ENCODE measurements at places on chromosomes 11 and 22. TPM values are rescaled to one million over a fixed set of nuclear protein-coding genes. Genes with fewer than 3 reads are reported as not detected.
A peak's percentile ranks its signal among the peaks of the same experiment; 100 is the strongest.

PRR33 gene
- 0.47 TPM for polyA plus RNA-seq

PTGDR2 gene
- 0.15 TPM for polyA plus RNA-seq

- no peak for DNase-seq
Measured at GRCh38 chr22:44261861-44262595, 50.7 kb downstream of the SHISAL1 start.

DNA sequence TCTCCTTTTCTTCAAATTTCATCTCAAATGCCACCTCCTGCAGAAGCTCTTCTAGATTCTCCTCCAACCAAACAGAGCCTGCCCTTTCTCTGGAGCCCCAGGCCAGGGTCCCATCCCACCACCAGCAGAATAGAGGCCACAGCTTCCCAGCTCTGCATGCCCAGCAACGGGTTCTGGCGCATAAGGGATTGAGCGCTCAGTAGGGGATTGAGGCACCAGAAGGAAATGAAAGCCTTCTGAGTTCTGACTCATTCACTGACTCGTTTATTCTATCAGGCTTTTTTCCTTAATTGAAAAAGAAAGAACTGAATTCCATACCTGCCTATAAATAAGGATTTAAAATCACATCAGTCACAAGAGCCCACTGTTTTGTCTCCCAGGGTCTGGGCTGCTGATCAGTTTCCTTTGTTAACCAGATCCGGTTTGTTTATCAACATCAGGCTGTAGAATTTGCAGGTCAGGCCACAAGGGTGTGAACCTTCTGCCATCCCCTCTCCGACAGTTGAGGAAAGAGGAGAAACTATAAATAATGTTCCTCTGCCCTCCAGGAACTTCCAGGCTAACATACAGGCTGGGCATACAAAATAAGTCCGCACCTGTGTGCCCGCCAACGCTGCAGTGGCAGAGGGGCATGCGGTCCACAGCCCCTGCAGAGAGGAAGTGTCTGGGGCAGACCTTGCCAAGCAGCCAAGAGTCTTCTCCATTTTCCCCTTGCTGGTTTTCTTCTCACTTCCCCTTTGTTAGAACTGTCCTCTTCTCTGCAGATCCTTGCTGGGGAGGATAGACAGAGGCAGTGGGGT lies 63.5 kb upstream of the PRDM11 start:
- DNase-seq = no peak

DNA sequence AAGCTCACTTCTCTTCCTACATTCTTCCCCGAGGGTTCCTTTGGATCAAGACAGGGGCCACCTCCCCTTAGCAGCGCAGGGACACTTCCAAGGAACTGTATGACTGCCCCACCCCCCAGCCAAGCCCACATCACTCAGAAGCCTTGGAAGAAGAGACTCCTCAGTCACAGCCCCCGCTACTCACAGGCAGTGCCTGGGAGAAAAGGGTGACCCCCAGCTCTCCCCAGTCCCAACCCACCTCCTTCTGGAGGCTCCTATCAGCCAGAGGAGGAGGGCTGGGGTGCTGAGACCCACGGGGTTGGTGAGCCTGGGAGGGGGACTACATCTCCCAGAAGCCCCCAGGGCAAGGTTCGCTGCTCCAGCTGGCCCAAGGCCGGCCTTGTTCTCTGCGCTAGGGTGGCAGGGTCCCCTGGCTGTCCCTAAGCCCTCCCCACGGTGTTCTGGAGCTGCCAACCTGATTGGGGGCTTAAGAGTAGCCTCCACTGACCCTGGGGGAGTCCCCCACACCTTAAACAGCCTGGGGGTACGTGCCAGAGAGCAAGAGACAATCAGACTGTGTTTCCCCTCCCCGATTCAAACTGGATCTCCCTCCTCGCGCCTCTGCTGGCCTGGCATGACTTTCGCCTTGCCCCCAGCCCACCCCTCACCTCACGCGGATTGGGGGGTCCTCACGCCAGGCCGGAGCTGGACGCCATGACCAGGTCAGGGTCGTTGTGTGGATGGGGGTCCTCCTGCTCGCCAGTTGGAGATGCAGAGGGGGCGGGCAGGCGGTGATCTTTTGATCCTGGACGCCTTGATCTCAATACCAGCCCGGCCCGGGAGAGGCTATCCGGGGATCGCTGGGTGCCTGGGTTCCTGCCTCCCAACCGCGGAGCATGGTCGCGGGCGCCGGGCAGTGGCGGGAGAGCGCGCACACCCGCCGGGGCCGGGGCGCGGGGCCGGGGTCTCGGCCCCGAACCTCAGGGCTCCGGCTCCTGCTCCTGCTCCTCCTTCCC lies 838 bp downstream of the BCL9L start:
- DNase-seq = no peak

- DNase-seq = peak; percentile 86
Measured at GRCh38 chr11:64148226-64148916, 17.5 kb downstream of the MACROD1 start.

DNA sequence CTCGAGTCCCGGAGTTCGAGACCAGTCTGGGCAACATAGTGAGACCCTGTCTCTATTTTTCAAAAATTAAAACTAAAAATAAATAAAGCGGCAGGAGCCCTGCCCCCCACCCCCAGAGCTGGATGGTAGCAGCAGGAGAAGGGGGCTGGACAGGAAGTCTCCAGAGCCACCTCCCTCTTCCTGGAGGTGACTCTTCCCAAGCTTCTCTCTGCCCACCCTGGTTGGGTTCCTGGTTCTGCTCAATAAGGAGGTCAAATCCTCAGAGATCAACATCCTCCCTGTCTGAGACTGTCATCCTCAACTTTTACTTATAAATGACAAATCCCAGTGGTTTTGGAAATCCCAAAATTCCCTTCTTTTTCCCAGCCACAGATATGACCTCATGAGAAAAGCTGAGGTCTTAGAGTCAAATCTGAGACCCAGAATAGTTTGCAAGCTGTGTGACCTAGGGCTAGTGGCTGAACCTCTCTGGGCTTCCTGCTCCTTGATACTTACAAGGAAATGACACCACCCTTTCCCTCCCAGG lies 987 bp downstream of the C1QTNF6 start:
- DNase-seq = no peak

- DNase-seq = no peak
Measured at GRCh38 chr11:21888814-21889213, 304.1 kb upstream of the ANO5 start.

All from right lung (tissue), 10 donors.